Neural cell (in vitro differentiated cells): ENCODE measurements at places on chromosomes 3 and 15. TPM values are rescaled to one million over a fixed set of nuclear protein-coding genes. Genes with fewer than 3 reads are reported as not detected.

Gene KIF15
- 1.2 and 5.8 TPM in 2 replicates for polyA plus RNA-seq

Gene PLOD2
- 2.9 and 5.6 TPM in 2 replicates for polyA plus RNA-seq

Gene ZBED2
- not detected in 2 replicates for polyA plus RNA-seq

Gene ROPN1B
- polyA plus RNA-seq: 0.11 TPM in 1 of 2 replicates, not detected in the other

Gene CYP8B1
- polyA plus RNA-seq: not detected in 2 replicates
